HuH-7 (cell line): ENCODE measurements at places on chromosomes 16 and 17.

DNA sequence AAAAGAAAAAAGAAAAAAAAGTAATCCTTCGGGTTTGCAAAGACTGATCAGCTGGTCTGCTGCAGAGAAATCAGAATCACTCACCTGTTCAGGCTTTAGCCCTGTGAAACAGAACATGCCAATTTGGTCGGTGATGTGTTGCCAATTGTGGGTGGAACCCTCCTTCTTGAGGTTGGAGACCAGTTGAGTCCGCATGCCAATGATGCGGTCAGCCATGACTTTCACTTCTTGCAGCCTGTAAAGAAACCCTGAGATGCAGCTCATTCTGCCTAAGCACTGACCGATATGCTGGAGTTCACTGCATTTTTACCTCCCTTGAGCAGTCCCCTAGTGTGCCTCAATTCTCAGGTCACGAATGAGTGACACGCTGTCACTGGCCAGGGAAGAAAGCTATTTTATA, 24.8 kb upstream of the SLC38A7 start:
- no peak for DNase-seq

GRCh38 chr17:65231086-65231485, 93.9 kb downstream of the RGS9 start:
- no peak for DNase-seq

DNA sequence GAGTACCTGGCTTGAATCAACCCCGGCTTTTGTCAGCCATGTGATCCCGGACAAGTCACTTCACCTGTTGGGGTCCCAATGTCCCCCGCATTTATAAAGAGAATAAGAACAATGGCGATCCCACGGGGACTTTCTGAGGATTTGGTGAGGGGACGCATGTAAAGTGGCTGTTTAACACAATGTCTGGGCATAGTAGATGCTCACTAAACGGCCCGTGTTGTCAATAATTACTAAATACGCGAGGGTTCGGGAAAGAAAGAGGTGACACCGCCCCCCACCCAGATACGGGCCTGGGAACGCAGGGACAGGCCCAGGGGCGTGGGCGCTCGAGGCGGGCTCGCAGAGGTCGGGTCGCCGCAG, 1.8 kb downstream of the SYNGR3 start:
- no peak for DNase-seq

DNA sequence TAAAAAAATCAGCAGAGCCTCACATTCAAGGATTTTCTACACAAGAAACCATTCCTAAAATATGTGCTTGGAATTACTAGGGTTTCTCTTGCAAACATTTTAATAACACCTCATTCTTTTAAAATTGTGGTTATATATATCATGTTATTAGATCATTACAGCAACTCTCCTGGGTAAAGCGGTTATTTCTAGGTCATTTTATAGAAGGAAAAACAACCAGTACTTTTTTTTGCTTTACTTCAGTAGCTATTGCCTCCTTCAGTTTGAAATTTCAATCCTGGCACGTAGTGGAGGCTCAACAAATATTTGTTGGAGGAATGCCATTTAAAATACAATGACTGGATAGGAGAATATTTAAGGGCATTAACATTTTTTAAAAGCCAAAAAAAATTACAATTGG, 220.6 kb downstream of the CDRT15L2 start:
- no peak for DNase-seq

- no peak for DNase-seq
Measured at GRCh38 chr16:9528511-9529079, 437.2 kb downstream of the HAPSTR1 start.

GRCh38 chr17:40317345-40317873, 8.4 kb downstream of the RARA start:
- peak; percentile 81 for DNase-seq

DNA sequence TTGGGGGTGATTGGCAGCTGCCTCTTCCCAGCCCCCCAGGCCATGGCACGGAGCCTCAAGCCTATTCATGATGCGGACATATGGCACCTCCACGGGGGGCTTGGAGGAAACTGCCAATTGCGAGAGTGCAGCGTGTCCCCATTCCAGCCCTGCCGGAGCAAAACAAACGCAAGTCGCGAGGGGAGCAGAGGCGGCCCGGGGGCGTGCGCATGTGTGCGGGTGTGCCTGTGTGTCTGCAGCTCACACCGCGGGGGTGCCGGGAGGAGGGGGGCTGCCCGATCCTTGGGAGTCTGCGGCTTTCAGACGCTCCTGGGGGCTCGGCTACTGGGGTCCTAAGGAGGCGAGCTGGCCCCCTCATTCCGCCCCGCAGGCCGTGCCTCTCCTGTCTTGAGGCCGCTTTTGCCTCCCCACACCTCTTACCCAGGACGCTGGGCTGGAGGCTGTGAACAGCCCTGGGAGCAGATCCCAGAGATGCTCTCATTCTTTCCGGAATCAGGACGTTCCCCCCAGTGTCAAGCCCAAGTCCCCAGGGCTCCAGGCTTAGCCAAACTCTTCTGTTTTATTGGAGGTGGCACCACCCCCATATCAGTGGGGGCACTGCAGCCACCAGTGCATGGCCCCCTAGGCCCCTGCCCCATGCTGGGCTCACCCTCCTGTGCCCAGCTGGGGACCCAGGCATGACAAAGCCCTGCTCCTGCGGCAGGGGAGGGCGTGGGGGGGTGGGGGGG, 29.1 kb downstream of the ENDOV start:
- DNase-seq = no peak

DNA sequence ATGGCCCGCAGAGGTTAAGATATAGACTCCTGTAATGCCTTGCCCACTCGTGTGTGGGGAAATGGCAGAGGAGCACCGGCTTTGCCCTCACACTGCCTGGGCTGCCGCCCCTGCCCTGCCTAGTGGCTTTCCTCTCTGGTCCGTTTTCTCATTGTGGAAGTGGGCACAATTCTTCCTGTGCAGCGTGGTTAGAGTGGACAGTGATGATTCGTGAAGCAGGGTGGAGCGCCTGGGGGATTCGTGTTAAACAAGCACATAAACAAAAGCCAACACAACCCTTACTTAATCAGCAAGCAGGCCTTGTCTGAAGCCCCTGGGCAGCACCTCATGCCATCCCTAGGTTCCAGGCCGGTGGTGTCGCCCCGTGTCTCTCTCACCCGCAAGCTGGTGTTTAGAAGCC, 269.7 kb downstream of the SEC14L1 start:
- no peak for DNase-seq

DNA sequence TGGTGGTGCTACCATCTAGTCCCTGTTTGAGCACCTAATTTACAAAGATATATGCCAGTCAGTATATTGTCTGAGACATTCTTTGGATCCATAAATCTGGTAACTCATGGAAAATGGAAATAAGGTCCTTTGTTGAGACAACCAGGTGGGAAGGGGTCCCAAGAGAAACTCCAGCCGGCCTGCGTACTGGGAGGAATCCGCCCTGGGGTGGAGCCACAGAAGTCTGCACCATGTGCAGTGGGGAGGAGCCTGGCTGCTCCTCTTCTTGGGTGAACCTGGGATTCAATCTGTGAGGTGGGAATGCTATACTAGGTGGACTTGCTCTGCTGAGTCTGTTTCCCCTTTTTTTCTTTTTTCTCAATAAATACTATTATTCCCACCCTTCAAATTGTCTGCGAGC, 339.2 kb upstream of the TNRC6C start:
- DNase-seq = no peak

- no peak for DNase-seq
Measured at GRCh38 chr17:19502517-19502916, 31.1 kb upstream of the SLC47A1 start.

DNA sequence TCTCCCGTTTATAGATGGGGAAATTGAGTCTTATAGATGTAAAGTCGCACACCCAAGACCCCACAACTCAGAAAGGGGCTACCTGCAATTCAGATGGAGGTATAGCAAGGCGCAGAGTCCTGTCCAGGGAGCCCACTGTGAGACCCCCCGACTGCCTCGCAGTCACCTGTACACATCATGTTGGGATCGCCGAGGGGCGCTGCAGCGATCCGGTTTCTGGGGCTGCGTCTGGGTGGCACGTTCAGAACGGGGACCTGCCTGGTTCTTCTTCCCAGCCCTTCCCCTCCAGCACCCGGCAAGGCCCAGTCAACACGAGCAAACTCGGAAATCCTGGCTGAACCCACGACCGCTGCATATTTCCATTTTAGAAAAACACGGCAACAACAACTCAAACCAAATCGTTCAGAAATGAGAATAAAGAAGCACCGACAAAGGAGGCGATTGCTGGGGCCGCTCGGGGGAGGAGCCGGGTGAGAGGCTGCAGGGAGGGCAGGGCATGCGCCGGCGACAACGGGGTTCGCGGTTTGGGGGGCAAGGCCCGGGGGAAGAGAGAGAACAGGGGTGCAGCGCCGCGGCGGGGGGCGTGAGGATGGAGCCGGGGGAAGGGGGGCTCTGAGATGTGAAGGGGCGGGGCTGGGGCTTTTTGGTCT, 643 bp downstream of the HSDL1 start:
- peak; percentile 35 for DNase-seq

DNA sequence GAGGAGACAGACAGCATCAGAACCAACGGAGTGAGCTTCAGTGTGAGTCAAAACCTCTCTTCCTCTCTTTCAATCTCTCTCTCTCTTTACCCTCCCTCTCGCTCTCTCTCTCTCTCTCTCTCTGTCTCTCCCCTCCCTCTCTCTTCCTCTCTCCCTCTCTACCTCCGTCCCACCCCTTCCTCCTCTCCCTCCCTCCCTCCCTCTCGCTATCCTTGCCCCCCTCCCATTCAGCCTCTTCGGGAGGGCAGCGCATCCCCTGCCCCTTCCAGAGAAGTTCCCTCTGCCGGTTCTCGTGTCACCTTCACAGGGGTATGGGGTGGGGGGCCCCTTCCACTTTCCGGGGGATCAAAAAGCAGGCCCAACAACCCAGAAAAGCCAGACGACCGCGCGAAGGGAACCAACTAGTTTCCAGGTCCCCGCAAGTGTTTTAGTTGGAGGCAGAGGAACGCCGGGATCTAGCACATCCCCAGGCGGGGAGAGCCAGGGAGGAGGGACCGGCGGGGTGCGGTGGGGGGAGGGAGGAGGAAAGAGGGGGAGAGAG, 28.9 kb upstream of the RBFOX1 start:
- DNase-seq = no peak

DNA sequence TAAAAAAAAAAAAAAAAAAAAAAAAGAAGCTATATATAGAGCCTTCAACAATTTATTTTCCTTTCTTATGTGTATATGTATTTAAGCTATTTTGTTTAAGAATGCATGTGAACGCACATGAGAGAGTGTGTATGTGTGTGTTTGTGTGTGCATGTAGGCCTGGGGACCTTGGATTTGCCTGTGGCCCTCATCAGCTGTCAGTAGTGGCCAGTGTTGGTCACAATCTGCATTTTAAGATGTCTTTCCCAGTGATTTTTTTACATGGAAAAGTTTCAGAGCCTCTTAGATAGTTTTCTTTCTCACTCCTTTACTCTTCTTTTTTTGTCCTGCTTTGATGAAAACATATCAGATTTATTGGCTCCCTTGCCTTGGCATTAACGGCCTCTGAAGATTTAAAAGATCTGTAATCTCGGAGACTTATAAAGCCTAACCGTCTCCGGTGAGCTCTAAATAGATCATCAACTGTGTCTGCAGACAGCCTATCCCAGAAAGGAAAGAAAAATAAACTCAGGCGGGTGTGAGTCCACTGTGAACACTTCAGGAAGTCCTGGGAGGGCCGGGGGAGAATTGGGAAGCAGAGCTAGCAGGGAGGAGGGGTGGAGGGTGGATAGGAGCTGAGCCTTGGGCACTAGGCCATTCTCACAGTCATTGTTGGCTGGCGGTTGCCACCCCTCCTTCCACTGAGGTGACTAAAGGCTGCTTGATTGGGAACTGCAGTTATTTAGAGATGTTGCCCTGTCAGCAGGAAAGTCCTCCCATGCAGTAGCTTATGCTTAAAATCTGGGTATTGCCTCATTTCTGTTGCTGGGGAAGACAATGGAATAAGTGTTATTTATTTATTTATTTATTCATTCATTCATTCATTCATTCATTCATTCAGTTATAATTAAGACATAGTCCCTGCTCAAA, 86.8 kb downstream of the WWP2 start:
- no peak for DNase-seq

GRCh38 chr16:59126486-59126885, 392.4 kb upstream of the GOT2 start:
- DNase-seq = no peak

- DNase-seq = no peak
Measured at GRCh38 chr17:50477976-50478375, 684 bp upstream of the RSAD1 start.

GRCh38 chr16:54437401-54437800, 150.8 kb upstream of the IRX3 start:
- DNase-seq = no peak

GRCh38 chr17:82935966-82936767, 96.3 kb upstream of the ZNF750 start:
- no peak for DNase-seq

DNA sequence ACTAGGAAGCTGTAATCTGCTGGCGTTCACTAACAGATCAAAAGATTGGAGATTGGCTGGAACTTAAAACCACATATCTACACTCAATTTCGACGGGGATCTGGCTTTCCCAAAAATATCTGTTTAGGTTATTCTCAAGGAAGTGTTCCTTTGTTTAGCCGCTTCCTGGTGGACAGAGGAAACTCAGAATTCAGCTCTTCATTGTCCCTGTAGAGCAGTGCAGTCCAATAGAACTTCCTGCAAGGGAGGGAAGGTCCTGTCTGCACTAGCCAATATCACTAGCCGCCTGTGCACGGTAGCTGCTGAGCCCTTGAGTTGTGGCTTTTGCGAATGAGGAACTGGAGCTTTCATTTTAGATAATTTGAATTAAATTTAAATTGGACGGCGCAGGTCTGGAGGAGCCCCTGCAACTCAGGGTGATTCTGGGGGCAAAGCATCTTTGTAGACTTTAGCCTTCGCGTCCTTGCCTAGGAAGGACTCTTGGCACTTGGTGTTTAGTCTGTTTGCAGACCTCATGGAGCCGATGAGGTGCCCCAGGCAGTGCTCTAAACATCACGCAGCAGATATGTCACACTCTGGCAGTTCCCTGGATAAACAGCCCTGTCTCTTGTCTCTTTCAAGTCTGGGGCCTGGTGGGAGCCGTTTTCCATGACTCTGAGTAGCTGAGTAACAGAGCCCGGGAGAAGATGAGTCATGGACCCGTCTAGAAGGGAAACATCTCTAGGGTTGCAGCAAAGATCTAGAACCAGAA, 122.2 kb downstream of the CCDC182 start:
- no peak for DNase-seq

GRCh38 chr17:48800626-48801217, 16.3 kb downstream of the TTLL6 start:
- no peak for DNase-seq

- no peak for DNase-seq
Measured at GRCh38 chr16:26371349-26371869, 679.6 kb downstream of the HS3ST4 start.

GRCh38 chr16:55640701-55641327, 15.0 kb upstream of the SLC6A2 start:
- no peak for DNase-seq
